ENCODE measurements at places on chromosomes 2 and 18. TPM values are rescaled to one million over a fixed set of nuclear protein-coding genes. Genes with fewer than 3 reads are reported as not detected.

GKN1 gene
- total RNA-seq, result not detected

CREG2 gene
- total RNA-seq, result not detected

SNRPD1 gene
- total RNA-seq, result 35.4 TPM

SIX3 gene
- total RNA-seq, result not detected

MAP4K4 gene
- total RNA-seq, result 112 TPM

COL6A3 gene
- 190 TPM for total RNA-seq

ZC3H6 gene
- 18.2 TPM for total RNA-seq

CYTIP gene
- 10.0 TPM for total RNA-seq

IL36G gene
- not detected for total RNA-seq

TEX44 gene
- total RNA-seq, result not detected

MLPH gene
- 10.1 TPM for total RNA-seq

GRCh38 chr2:149808556-149808955 is 221.0 kb upstream of the MMADHC start:
- no peak for DNase-seq

GRCh38 chr2:102478686-102479470 is 5.9 kb downstream of the SLC9A4 start:
- DNase-seq, result no peak

DNA sequence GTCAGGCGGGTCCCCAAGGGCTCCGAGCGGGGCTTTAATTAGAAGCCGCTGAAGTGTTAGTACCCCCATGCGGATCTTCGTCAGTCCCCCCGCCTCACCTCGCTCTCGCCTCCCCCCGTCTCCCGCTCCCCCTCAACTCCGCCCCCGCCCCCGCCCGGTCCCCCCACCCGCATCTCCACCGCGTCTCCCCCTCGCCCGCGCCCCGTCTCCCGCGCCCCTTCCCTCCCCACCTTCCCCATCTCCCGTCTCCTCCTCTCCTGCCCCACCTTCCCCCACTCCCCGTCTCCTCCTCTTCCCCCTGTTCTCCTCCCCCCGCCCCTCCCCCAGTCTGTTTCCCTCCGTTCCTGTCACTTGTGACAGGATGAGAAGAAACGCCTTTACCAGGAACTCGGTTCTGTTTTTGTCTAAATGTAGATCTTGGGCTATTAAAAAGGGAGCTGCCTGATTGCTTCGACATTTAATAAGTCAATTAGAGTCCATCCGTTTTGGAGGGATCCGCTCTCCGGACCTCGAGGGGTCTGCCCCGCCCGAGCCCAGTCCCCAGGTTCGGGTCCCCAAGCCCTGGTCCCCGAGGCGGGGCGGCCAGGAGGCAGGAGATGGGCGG is 969 bp upstream of the ALKAL2 start:
- DNase-seq, result no peak

GRCh38 chr2:69911985-69912563 is 2.8 kb upstream of the MXD1 start:
- DNase-seq, result no peak

DNA sequence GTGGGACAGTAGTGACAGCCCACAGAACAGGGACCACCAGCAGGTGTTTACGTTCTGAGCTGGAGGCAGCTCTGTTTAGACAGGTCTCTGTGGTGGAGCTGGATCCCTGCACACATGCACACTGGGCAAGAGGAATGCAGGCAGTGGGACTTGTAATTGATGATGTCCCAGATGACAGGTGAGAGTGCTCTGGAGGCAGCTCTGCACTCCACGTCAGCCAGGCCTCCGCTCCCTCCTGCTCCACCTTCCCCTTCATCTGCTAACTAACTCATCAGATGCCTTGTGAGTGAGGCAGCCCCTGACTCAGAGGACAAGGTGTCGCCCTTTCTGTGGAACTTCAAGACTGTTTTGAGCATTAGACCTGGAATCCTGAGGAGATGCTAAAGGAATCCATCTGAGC is 53.2 kb downstream of the SH3YL1 start:
- DNase-seq, result no peak

DNA sequence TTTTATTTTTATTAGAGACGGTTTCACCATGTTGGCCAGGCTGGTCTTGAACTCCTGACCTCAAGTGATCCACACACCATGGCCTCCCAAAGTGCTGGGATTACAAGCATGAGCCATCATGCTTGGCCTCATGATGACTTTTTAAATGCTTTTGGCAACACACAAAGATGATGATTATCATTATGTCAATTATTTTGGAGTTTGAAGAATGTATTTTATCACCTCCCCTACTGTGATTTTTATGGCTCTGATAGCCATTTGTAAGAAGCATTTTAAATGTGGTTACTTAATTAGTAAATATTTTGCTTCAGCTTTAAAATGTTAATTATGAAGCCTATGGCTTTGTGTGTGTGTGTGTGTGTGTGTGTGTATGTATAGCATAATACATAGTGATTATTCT is 45.1 kb upstream of the RAB27B start:
- no peak for DNase-seq

DNA sequence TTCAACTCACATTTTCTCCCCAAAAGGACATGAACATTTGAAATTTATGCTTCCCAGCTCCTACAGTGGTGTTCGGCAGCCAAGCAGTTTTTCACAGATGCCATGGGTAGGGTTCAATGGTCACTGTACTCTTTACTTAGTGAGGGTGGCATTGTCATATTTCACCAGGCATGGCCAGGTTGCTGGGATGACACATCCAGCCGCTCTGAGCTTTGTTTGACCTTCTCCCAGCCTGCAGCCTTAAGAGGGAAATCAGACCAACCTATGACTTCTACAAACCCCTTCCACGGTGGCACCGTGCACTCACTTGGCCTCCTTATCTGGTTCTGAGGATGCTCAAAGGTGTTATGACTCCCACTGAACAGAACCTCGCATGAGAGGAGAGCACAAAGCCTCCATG is 108.4 kb upstream of the SH3BP4 start:
- no peak for DNase-seq

GRCh38 chr2:181058378-181059269 is 78.2 kb downstream of the UBE2E3 start:
- no peak for DNase-seq

GRCh38 chr2:26148501-26148900 is 24.4 kb upstream of the GAREM2 start:
- DNase-seq, result no peak

DNA sequence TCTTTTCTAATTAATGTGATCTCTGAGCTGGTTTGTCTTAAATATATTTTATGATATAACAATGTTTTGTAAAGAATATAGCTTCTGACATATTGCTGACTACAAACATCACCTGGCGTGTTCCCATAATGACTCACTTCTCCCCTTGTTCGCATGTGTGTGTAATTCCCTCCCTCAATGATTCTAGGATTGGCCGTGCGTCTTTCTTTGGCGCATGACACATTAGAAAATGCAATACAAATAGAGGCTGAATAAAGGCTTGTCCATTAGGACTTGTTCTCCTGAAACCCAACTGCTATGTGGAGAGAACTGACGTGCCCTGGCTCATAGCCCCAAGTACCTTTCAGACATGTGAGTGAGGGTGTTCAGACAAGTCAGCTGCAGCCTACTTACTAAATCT is 159.7 kb upstream of the CDH20 start:
- DNase-seq, result no peak

- no peak for DNase-seq
Measured at GRCh38 chr2:162885281-162886070, 46.9 kb upstream of the KCNH7 start.

DNA sequence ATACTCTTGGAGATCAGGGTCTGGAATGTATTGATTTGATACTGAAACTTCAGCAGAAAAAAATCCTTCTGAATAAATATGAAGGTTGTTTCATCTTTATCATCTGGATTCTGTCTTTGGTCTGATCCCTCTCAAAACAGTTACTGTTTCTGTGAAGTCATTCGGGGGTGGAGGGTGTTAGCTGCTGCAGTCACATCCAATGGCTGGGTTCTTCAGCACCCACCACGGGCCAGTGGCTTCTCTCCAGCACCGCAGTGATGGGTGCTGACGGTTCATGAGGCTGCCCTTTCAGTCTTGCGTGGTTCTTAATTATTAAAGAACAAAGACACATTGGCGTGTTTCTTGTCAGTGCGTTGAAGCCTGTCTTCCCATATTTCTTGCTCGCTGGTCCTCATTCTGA is 148.0 kb downstream of the LDLRAD4 start:
- no peak for DNase-seq

GRCh38 chr2:105384861-105385260 is 14.0 kb downstream of the FHL2 start:
- no peak for DNase-seq

DNA sequence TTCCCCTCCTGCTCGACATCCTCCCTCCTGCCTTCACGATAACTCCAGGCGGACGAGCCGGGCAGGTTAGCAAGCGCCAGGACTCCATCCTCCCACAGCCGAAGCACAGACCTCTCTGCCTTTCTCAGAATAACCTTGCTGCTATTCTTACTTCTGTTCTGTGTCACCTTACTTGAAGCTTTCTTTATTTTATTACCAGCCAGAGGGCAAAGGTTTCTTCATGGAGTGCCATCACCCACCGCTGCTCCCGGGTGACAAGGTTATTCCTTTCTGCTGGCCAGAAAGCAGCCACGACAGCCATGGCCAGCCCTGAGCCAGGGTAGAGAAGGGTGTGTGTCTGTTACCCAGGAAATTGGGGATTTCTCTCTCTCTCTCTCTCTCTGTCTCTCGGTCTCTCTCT is 227.1 kb downstream of the ANAPC1 start:
- DNase-seq, result no peak

GRCh38 chr2:121386707-121387106 is 101.7 kb upstream of the TFCP2L1 start:
- no peak for DNase-seq

DNA sequence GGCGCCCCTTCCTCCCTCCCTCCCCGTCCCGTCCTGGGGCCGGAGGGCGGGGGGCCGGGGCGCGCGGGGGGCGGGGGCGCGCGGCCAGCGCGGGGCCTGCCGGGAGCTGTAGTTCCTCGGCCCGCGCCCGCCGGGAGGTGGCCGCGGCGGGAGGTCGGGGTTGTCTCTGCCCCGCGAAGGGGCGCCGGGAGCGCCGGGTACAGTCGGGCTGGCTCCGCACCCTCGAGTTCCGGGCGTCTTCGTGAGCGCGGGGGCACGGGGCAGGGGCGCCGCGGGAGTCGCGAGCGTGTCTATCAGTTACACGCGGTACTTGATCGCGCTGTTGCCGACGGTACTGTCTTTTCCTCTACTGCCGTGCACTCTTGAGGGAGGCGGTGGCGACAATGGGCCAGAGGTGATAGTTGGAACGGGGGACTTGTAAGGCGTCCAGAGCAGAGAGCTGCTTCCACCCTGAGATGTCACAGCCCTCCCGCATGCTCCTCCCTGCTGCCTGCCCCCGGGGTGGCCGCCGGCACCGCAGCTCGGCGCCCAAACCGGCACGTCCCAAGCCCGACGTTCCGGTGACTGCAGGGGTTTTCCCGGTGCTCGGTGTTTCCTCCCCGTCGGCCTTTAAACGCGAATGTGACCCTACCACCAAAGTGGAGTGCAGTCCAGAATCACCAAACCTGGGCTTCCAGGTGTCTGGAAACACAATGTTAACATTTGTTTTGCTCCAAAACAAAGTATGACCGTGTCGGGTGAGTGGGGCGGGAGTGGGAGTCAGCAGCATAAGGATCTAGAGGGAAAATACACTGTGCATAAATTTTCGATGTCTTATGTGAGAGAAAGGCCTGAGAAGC is at the start of gene PRKD3:
Gene PRKD3 (minus strand): TSS at position 48 of the 839 bp plus-strand sequence. CDS start 8,309 bp downstream, outside the sequence.
- DNase-seq, result peak; percentile 67

DNA sequence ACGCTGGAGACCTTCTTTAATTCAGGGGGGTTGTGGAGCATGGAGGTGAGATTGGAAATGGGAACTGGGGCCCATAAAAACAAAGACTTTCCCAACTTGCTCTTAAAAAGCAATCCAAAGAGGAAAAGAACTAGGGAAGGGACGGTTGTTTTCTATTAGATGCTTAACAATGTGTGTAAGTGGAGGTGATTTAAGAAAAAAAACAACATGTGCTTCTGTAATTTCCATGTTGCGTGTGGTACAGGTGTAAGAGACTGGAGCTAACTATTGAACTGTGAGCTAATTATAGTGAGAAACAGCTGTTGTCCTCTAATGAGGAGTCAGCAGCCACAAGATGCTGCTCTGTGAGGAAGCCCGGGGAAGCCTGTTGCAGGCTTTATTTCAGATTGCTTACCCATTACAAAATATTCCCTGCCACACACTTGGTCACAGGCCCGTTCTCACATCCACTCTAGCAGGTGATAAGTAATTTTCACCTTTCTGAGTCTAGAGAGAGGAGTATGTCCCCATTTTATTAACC is 280.6 kb upstream of the PARD3B start:
- no peak for DNase-seq

- no peak for DNase-seq
Measured at GRCh38 chr2:127288274-127288673, 5.7 kb downstream of the ERCC3 start.

DNA sequence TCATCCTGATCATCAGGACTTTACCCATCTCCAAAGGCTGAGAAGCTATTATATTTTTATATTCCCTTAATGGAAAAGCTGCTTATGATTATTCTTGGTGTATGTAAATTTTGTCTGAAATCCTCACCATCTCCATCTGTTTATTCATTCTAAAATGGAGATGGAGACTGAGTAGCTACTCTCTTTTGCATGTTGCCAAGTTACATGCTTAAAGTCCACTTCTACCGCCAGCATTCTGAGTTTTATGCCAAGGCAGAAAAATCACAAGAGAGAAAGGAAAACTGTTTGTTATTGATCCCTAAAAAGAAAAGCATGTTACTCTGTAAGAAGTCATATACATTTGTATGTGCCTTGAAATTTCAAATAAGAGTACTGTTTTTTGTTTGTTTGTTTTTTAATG is 94.4 kb upstream of the NOSTRIN start:
- no peak for DNase-seq

DNA sequence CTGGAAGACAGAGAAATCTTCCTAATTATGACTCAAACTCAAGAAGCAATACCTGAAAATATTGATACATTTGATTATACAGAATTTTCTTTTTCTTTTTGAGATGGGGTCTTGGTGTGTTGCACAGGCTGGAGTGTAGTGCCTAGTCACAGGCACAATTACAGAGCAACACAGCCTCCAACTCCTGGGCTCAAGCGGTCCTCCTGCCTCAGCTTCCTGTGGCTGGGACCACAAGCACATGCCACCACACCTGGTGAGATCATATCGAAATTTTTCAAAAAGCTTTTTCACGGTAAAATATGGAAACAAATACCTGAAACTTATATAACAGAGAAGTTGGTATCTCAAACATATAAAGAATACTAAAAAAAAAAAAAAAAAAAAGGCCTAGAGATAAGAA is 27.9 kb downstream of the TGFBRAP1 start:
- DNase-seq, result no peak

GRCh38 chr2:235609321-235609720 is 115.5 kb downstream of the AGAP1 start:
- no peak for DNase-seq

All from aorta (tissue), 5 donors.